ENCODE measurements at places on chromosomes 7 and 10. TPM values are rescaled to one million over a fixed set of nuclear protein-coding genes. Genes with fewer than 3 reads are reported as not detected.

The SUGCT gene
- 4.4 TPM for total RNA-seq

The HOXA13 gene
- total RNA-seq: 3.6 TPM

The EBF3 gene
- 0.12 TPM for total RNA-seq

The VSTM4 gene
- 0.07 TPM for total RNA-seq

The ACHE gene
- 1.8 TPM for total RNA-seq

The CDHR1 gene
- not detected for total RNA-seq

The MGMT gene
- 11.5 TPM for total RNA-seq

- H3K4me3 ChIP-seq: no peak overlapping the region
- H3K36me3 ChIP-seq: no peaks in the 10 kb centered on the region
- H3K4me1 ChIP-seq: no peaks in the 10 kb centered on the region
- no peak overlapping the region for H3K27ac ChIP-seq
Measured at GRCh38 chr7:1810961-1811849, 141.1 kb downstream of the ELFN1 start.

DNA sequence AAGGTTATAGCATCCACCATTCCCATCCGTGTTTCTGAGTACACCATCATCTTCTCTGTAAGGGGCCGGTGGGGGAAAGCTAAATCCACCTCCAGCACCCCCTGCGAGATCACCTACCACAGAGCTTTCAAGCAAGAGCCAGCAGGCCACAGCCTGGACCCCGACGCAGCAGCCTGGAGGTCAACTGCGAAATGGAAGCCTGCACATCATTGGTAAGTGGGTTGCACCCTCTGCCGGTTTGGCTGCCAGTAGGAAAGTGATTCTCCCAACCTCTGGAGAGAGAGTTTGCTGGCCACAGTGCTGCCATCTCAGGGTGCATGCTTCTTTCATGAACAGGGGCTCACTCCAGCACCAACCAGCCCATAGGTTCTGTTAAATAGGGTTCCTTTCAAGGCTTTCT, 81.7 kb downstream of the WIPF3 start:
- H3K36me3 ChIP-seq: no peaks in the 10 kb centered on the region
- DNase-seq: no peak
- no peak overlapping the region for H3K4me3 ChIP-seq
- H3K27ac ChIP-seq: no peak overlapping the region

DNA sequence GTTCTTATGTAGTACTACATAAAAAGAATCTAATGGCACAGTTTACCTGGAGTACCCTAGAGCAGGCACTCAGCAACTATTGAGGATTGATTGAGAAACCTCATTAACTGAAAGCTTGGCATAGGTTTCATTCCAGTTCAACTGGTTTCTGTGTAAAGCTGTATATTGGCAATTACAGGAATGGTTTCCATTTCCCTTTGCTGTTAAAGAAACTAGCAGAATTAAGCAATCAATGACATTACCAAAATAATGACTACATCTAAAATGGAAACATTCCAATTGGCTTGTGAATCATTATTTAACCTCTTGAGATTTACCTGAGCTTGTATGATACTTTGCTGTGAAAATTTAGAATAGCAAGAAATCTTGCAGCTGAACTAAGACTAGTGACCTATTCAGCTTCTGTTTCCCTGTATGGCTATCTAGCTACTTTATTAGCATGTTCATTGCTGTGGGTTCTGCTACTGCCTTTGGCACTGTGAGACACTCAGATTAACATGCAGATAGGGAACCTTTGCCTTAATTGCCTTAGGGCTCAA, 33.5 kb upstream of the CADPS2 start:
- no peaks in the 10 kb centered on the region for H3K4me1 ChIP-seq
- H3K27me3 ChIP-seq: no peaks in the 10 kb centered on the region
- H3K36me3 ChIP-seq: no peaks in the 10 kb centered on the region
- H3K27ac ChIP-seq: no peak overlapping the region

DNA sequence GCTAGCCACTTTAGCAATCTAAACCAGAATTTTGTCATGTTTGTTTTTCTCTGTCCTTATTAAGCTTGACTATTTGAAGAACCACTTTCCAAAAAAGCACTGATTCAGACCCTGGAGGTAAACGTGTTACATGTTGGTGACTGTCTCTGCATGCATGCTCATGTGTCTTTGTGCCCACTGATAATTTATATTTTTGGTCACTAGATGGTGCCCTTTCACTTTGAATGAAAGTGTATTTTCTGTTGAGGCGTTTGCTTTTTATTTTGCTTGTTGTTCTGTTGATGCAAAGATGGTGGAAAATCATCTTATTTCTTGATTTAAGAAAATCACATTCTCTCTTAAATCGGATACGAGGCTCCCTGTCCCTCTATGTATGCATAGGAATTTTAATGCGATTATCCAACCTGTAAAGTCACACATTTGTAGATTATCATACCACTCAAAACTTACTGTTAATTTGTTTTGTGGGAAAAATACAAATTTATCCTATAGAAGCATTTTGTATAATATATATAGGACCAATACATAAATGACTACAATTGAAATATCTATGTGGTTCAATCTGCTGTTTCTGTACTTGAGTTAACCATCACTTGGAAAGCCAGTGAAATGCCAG, 269.3 kb downstream of the BICC1 start:
- no peak overlapping the region for H3K4me3 ChIP-seq
- no peaks in the 10 kb centered on the region for H3K27me3 ChIP-seq
- H3K27ac ChIP-seq: no peak overlapping the region
- DNase-seq: peak; percentile 47
- H3K4me1 ChIP-seq: no peaks in the 10 kb centered on the region

DNA sequence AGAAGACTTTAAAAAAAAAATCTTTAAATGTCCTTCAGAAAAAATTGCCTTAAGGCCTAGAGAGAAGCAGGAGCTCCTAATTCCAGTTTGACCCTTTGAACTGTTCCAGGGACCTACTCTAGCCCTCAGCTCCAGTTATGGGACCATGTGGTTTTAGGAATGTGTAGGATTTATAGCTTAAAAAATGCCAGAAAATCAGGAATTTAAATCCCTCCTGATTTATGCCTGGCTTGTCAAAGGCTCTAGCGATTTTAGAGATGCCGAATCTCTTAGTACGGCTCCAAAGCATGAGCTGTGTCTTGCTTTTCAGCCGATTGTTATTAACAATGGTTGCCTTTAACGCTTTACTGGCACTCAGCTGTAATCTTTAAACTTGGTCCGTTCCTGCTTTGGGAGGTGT, 130.6 kb upstream of the NPVF start:
- H3K27me3 ChIP-seq: peaks cover 14% of the 10 kb centered on the region
- H3K27ac ChIP-seq: no peak overlapping the region
- no peak for DNase-seq
- H3K36me3 ChIP-seq: no peaks in the 10 kb centered on the region
- no peaks in the 10 kb centered on the region for H3K4me1 ChIP-seq

- no peak overlapping the region for H3K27ac ChIP-seq
- H3K4me1 ChIP-seq: peaks cover 38% of the 10 kb centered on the region
- H3K27me3 ChIP-seq: no peaks in the 10 kb centered on the region
- no peak for DNase-seq
- no peak overlapping the region for H3K4me3 ChIP-seq
- H3K36me3 ChIP-seq: no peaks in the 10 kb centered on the region
Measured at GRCh38 chr7:139769761-139770160, 8.0 kb downstream of the HIPK2 start.

DNA sequence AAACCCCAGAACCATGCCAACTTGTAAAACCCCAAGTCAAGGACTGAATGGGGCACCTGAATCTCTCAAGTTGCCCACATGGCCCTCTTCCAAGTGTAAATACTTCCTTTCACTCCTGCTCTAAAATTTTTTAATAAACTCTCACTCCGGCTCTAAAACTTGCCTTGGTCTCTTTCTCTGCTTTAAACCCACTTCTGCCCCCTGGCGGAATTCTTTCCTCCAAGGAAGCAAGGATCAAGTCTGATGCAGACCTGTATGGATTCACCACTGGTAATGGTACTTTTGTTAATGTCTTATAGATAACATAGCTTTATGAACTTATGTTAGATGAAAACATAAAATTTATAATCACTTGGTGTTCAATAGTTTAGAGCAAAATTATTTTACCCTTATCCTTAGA, 33.8 kb downstream of the SLC16A9 start:
- no peaks in the 10 kb centered on the region for H3K36me3 ChIP-seq
- H3K4me3 ChIP-seq: no peak overlapping the region
- H3K27ac ChIP-seq: no peak overlapping the region
- no peaks in the 10 kb centered on the region for H3K4me1 ChIP-seq
- no peaks in the 10 kb centered on the region for H3K27me3 ChIP-seq
- DNase-seq: no peak

DNA sequence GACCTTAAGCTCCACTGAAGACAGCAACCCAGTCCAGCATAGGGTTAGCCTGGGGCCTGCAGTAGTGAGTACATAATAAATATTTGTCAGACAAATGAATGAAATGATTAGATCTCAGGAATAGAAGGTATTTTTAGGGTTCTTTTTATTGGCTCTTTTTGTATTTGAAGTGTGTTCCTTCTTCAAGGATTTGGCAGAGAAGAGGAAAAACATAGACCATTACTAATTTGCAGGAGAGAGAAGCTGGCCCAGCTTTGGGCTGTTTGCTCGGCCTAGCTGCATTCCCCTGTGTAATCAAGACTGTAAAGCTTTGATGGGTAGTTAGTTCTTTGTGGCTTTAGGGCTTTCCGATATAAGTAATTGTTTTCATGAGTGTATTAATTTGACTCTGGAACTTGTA, 64.2 kb downstream of the CNNM2 start:
- no peaks in the 10 kb centered on the region for H3K4me1 ChIP-seq
- H3K4me3 ChIP-seq: no peak overlapping the region
- no peaks in the 10 kb centered on the region for H3K27me3 ChIP-seq
- no peaks in the 10 kb centered on the region for H3K36me3 ChIP-seq
- no peak for DNase-seq

- no peak overlapping the region for H3K4me3 ChIP-seq
- H3K27me3 ChIP-seq: no peaks in the 10 kb centered on the region
- H3K27ac ChIP-seq: no peak overlapping the region
- H3K4me1 ChIP-seq: no peaks in the 10 kb centered on the region
Measured at GRCh38 chr10:129184196-129184595, 282.8 kb upstream of the MGMT start.

GRCh38 chr10:117970962-117971361, 75.8 kb downstream of the RAB11FIP2 start:
- H3K36me3 ChIP-seq: no peaks in the 10 kb centered on the region
- H3K4me3 ChIP-seq: no peak overlapping the region
- H3K27ac ChIP-seq: no peak overlapping the region

DNA sequence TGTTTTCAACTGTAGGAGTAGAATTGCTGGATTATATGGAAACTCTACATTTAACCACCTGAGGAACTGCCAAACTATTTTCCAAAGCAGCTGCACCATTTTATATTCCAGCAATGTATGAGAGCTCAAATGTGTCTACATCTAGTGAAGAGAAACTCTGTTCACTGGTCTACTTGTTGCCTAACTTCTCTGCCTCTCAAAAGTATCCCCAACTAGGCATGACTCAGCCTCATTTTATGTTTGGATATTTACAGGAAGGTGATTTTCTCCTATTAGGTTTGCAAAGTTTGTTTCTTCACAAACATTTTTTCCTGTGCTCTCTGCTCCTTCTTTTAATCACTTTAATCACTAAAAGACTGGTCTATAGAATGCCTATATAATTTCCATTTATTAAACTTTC, 37.1 kb upstream of the SRI start:
- no peaks in the 10 kb centered on the region for H3K36me3 ChIP-seq
- DNase-seq: no peak
- H3K27me3 ChIP-seq: no peaks in the 10 kb centered on the region
- no peaks in the 10 kb centered on the region for H3K4me1 ChIP-seq

DNA sequence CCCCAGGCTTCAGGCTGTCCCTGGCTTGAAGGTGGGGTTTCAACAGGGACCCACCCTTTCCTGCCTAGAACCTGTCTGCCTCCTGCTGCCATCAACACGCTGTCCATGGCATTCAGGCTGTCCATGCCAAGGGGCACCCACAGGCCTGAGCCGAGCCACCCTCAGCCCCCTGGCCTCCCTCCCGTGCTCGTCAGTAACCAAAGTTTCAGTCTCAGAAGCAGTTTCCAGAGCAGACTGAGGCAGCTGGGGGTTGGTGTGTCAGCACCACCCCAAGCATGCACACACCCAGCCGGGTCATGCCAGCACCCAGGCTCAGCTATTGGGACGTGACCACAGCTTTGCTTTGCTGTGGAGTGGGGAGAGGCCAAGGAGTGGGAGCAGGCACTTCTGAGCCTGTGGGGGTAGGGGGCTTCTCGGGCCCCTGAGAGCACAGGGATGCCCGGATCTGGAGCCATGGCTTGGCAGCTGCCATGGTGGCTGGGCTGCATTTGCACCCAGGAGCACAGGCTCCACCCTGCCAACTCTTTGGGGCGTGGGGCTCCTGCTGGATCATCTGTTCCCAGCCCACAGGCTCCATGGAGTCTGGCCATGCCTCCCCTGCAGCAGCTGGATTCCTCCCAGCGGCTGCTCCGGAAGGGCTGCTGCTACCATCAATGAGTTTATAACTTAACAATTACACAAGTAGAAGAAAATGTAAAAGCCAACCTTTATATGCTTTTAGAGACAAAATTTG, 314.5 kb upstream of the SEMA3C start:
- no peaks in the 10 kb centered on the region for H3K27me3 ChIP-seq
- H3K36me3 ChIP-seq: no peaks in the 10 kb centered on the region
- H3K4me3 ChIP-seq: no peak overlapping the region
- 0 out of 2 replicates have a peak, but pooled peaks cover 4% of the 10 kb centered on the region for H3K4me1 ChIP-seq

DNA sequence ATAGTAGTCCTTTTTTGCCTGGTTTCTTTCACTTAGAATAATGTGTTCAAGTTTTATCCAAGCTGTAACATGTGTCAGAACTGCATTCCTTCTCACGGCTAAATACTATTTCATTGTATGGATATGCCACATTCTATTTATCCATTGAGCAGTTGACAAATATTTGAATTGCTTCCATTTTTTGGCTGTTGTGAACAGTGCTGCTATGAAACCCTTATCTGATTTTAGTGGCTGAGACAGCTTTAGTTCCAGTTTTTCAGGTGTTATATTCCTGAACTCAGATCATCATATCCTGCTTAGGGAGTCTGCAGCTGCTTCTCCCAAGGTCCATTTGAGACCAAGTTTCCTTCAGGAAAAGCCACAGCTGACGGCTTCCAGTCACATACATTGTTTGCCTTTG, 339.2 kb downstream of the GRID1 start:
- DNase-seq: no peak
- no peak overlapping the region for H3K4me3 ChIP-seq
- H3K27ac ChIP-seq: no peak overlapping the region

GRCh38 chr10:87646935-87647334, 12.7 kb upstream of the PAPSS2 start:
- no peaks in the 10 kb centered on the region for H3K4me1 ChIP-seq
- H3K27ac ChIP-seq: no peak overlapping the region
- no peaks in the 10 kb centered on the region for H3K27me3 ChIP-seq
- no peaks in the 10 kb centered on the region for H3K36me3 ChIP-seq
- DNase-seq: no peak
- no peak overlapping the region for H3K4me3 ChIP-seq
